ENCODE measurements at places on chromosomes 16 and 17. TPM values are rescaled to one million over a fixed set of nuclear protein-coding genes. Genes with fewer than 3 reads are reported as not detected.

CACNA1H gene
- total RNA-seq = under 0.01 TPM

CDH1 gene
- total RNA-seq = not detected

KAT2A gene
- 13.6 TPM for total RNA-seq

CMTM2 gene
- total RNA-seq = not detected

PKMYT1 gene
- 19.4 TPM for total RNA-seq

CTRB2 gene
- total RNA-seq = not detected

MYH2 gene
- not detected for total RNA-seq

CA7 gene
- not detected for total RNA-seq

C16orf96 gene
- total RNA-seq = not detected

GNAO1 gene
- under 0.01 TPM for total RNA-seq

SLC16A6 gene
- total RNA-seq = 0.73 TPM

SCRN2 gene
- total RNA-seq = 23.1 TPM

KRT40 gene
- total RNA-seq = not detected

STUB1 gene
- total RNA-seq = 129 TPM

NPIPB9 gene
- 2.7 TPM for total RNA-seq

RNF40 gene
- total RNA-seq = 63.6 TPM

C17orf107 gene
- total RNA-seq = 0.59 TPM

UBE2O gene
- total RNA-seq = 27.4 TPM

GRN gene
- 246 TPM for total RNA-seq

NTN1 gene
- 0.37 TPM for total RNA-seq

LGALS9B gene
- not detected for total RNA-seq

PRDM7 gene
- total RNA-seq = not detected

OR3A3 gene
- total RNA-seq = not detected

CRISPLD2 gene
- total RNA-seq = 6.5 TPM

CIITA gene
- 0.78 TPM for total RNA-seq

KLHL36 gene
- total RNA-seq = 56.2 TPM

CD300E gene
- not detected for total RNA-seq

PYY gene
- not detected for total RNA-seq

TMC5 gene
- under 0.01 TPM for total RNA-seq

SLC5A2 gene
- not detected for total RNA-seq
